ENCODE measurements at places on chromosomes 3 and 15. TPM values are rescaled to one million over a fixed set of nuclear protein-coding genes. Genes with fewer than 3 reads are reported as not detected.

- DNase-seq = no peak
Measured at GRCh38 chr15:35393398-35393797, 152.6 kb downstream of the DPH6 start.

Gene CPN2
- total RNA-seq = not detected

- no peak for DNase-seq
Measured at GRCh38 chr15:81268881-81269601, 54.9 kb downstream of the STARD5 start.

DNA sequence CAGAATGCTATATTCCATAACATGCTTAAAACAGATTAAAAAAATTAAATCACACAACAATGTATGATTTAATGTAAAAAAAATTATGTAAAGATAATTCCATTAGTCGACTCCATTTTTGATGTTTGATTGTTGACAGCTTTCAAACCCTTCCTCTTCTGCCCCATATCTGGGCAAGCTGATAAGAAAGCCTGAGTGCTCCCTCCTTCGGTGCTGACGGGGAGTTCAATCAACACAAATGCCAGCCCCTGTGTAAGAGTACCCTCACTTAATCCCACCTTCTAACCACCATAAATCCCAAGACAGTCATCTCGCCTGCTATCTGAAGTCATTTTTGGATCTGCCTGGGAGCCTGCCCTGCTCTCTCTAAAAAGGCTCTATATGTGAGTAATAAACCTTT is 59.8 kb upstream of the IP6K2 start:
- no peak for DNase-seq

DNA sequence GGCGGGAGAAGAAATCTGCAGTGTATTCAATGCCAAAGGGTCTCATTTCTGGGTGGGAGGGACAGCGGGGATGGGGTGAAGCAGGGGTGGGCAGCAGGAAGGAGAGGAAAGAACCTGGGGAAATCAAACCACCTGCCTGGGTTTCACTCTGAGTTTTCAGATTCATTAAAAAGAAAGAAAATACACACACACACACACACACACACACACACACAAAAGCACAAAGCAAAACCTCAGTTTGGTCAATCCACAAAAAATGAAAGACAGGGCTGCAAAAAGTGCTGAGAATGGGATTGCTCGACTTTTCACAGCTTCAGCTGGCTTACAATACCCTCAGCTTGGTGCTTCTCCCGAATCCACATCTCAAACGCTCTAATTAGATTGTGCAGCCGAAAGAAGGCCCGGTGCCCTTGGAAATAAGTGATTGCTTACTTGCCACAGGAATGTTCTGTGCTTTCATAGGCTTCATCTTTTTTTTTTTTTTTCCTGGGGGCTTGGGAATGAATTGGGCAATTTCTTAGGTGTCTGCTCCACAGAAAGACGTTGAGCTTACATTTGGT is 370.5 kb downstream of the RORA start:
- no peak for DNase-seq

GRCh38 chr3:147421184-147421912 is 12.2 kb downstream of the ZIC1 start:
- no peak for DNase-seq

DNA sequence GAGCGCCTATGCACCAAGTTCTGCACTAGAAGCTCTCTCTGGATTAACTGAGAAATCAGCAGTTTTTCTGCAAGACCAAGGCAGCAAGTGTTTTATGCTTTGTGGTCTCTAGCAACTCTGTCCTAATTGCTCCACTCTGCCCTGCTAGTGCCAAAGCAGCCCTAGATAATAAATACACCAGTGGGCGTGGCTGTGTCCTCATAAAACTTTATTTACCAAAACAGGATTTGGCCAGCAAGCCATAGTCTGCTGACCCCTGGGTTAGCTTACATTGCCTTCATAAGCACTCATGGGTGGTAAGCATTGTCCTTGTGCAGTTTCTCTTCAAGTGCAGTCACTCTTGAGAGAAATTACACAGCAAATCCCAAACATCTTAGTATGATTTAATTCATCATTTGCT is 30.7 kb upstream of the SLC24A5 start:
- DNase-seq = no peak

- DNase-seq = no peak
Measured at GRCh38 chr3:79358327-79358726, 409.5 kb downstream of the ROBO1 start.

Gene SCAMP5
- 0.33 TPM for total RNA-seq

Gene SLC24A5
- not detected for total RNA-seq

DNA sequence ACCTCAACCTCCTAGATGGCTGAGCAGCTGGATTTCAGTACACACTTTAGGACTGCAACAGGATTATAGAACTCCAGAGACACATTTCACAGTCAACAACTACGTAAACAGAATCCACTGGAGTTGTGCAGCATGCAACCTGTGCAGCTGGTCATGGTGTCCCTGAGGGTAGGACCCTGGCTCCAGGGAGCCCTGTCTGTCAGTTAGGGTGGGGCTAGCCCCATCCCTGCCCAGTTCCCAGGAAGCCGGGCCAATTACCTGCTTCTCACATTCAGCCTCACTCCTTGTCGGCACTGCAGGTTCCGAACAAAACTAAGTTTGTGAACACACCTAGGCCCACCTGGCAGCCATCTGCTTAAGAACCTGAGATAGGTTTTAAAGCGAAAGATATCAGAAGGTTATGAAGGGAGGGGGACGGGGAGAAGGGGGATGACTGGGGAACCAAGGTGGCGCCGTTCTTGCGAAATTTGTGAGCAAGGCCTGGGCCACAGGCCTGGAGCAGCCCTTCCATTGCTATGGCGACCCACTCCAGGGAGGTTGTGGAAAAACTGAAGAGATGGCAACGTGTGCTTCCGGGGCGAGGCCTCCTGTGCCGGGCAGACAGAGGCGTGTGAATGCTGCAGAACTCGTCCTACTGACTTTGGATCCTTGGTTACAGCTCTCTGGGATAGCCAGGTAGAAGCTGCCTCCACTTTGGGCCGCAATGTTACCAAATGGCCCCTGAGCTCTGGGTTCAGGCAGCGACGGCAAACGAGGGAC is 25.3 kb downstream of the ACSBG1 start:
- DNase-seq = no peak

DNA sequence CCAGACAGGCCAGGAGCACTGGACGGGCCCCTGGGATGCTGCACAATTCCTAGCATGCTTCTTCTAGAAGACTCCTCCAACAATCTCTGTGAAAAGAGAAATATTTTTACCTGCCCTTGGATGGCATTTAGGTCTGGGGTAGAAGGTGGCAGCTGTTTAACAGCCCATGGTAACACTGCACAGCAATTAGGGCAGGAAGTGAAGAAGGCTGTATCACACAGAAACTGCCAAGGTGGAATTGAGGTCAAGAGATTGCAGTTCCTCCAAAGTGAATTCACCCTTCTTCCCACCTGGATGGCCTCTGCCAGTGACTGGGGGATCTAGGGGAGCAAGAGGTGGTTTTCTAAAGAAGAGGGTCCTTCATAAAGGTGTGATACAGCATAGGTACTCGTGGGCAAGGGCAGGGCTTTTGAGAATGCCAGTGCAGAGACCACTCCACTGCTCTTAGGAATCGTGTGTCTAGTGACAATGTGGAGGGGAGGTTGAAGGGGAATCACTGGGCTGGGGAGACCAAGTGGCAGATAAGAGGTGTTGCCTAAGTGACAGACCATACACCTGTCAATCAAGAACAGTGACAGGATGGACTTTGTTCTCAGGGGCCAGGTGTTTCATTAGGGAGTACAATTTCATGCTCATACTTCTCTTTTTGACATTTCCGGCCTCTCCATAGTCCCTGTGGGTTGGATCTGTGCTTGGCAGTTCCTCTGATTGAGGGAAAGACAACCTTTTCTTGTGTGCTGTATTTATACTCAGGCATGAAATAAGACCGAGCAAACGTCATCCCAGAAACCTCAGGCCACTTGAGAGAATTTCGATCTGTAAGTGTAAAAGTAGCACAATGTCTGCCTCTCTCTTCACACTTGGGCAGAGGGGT is 83.5 kb upstream of the BCL6 start:
- DNase-seq = no peak

DNA sequence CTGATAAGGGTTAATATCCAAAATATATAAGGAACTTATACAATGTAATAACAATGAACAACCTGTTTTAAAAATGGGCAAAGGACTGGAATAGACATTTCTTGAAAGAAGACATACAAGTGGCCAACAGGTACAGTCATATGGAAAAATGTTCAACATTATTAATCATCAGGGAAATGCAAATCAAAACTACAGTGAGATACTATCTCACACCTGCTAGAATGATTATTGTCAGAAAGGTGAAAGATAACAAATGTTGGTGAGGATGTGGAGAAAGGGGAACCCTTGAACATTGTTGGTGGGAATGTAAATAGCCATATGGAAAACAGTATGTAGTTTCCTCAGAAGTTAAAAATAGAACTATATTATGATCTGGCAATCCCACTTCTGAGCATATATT is 20.4 kb downstream of the GOLM2 start:
- DNase-seq = no peak

Gene SPINK8
- total RNA-seq = not detected

DNA sequence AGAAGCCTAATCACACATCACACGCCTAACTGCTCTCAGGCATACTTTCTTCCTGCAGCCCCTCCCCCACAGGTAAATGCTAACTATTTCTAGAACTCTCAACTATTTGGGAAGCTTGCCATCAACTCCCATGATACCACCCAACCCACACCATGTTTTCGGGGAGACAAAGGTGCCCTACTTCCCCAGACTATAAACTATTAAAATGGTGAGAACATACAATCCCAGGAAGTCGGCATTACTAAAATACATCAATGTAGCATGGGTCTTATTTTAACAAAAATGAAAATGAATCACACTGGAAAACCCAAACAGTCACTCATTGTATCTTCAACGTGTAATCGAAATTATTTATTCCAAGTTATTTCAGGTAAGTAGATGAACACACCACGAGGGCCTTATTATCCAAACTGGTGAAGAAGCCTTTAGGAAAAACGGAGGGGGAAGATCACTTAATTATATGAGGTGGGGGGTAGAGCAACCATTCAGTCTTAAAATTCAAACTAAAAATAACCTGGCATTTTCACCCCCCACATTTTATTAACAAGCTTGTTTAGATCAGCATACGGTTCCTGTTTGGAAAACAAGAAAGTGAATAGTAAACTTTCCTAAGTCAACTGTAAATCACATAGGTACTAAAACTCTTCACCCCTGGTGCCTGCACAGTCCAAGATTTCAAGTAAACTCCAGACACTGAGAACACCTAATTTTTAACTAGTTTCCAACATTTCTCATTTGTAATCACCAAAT is 1.9 kb downstream of the TBL1XR1 start:
- peak; percentile 18 for DNase-seq

Gene STXBP5L
- total RNA-seq = not detected

- DNase-seq = no peak
Measured at GRCh38 chr3:149812165-149812605, 830 bp upstream of the RNF13 start.
